ENCODE measurements at places on chromosomes 2 and 18.

DNA sequence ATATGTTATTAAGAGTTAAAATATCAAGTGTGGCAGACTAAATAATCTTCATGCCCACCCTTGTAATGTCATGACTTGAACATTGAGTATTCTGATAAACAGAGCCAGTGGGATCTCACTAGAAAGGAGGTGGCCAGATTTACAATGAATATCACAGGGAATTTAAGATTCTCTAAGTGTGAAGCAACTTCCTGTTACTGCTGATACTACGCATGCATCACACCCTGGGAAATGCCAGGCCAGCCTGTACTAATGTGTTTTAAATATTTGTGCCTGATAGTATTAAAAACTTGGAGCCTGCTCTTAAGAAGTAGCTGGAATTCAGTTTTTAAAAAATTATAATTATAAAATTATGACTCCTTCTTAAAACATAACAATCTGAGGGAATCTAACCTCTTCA lies 148.3 kb downstream of the LAMA3 start:
- no peak for DNase-seq

DNA sequence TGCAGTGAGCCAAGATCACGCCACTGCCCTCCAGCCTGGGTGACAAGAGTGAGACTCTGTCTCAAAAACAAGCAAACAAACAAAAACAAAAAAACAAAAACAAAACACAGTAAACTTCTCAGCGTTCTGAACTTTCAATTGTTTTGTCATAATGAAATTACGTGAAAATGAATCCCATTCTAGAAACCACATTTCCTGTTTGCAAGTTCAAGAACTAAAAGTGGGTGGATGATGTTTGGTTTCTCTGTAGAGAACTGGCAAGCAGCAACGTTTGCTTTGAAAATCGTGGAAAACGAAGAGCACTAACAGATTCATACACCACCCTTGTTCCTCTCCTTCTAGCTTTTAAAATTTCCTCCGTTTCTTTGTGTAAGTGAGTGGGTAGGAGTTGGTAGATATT lies 226.1 kb upstream of the LYPD1 start:
- no peak for DNase-seq

DNA sequence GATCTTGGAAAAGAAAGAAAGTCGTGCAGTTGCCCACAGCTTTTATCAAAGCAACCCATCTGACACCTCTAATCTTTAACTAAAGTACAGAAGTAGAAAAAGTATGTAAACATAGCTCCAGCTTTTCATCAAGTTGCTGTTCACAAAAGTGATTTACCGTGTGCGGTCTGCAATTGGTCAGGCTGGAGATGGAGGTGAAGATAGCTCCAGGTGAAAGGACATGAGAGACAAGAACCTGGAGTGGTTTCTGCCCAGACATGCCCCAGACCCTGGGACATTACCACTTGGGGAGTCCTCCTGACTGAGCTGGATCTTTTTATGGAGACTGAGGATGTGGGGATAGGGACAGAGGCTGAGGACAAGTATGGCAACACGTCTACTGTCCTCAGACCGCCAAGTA lies 82.7 kb downstream of the LAMA1 start:
- no peak for DNase-seq

GRCh38 chr2:144213797-144214196 lies 306.1 kb downstream of the ZEB2 start:
- no peak for DNase-seq

- no peak for DNase-seq
Observed at GRCh38 chr18:8933714-8934284, 168.7 kb upstream of the NDUFV2 start.

DNA sequence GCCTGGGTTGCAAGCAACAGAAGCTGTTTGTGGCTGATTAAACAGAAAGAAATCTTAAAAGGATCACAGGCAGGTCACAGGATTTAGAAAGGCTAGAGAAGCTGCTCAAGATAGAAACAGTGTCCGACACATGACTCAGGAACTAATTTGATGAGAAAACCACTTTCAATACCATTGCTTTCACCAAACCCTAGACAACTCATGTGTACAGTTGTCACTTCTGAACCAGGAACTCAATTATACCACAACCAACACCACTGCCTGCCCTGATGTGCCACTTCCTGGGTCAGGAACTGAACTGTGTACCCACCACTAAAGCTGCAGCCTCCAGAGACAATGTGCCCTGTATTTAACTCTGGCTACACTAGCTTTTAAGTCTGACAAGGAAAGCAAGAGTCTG lies 56.0 kb downstream of the TMEM247 start:
- no peak for DNase-seq

- DNase-seq = no peak
Observed at GRCh38 chr18:55830544-55830943, 242.6 kb upstream of the TCF4 start.

DNA sequence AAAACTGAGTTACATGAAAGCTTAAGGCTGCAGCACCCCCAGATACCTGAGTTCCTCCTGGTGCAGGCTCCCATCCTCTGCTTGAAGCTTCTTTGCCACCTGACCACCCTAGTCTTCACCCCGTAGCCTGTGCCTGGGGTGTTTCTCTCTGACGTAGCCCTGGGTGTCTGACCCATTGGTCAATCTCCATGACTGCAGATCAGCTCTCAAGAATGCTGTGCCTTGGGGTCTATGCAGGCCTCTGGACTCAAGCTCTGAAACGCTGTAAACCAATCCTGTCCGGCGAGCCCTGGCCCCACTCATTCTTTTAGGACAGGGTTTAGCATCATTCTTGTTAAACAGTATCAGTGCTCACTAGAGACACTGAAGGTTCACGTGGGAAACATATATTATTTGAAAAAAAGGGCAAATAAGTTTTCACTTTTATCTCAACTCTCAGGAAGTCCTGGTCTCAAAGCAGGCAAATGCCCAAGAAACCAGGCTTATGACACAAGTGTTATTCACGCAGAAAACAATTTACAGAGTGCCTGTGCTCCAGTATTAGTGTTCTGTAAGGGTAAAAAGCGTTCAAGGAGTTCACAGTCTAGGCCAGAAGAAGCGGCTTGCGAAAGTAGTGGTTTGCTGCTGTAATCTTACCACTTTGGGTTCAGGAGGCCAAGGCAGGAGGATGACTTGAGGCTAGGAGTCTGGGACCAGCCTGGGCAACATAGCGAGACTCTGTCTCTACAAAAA lies 22.8 kb upstream of the PPP4R1 start:
- DNase-seq = no peak

DNA sequence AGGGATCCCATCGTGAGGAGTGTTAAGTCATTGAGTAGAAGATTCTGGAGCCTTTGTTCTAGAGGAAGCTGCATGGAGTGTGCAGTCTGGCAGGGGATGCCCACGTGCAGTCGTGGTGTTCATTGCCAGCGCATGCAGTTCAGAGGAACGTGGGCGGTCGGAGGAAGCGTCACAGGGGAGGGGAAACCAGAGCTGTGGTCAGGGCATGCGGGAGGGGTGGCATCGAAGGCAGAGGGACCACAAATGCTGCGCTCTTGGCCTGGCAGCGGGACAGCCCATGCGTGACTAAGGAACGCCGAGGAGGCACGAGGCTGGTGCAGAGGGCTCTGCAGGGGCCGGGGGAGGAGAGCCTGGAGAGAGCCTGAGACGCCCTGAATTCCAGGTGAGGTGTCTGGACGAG lies 141.1 kb downstream of the KLHL29 start:
- DNase-seq = no peak

DNA sequence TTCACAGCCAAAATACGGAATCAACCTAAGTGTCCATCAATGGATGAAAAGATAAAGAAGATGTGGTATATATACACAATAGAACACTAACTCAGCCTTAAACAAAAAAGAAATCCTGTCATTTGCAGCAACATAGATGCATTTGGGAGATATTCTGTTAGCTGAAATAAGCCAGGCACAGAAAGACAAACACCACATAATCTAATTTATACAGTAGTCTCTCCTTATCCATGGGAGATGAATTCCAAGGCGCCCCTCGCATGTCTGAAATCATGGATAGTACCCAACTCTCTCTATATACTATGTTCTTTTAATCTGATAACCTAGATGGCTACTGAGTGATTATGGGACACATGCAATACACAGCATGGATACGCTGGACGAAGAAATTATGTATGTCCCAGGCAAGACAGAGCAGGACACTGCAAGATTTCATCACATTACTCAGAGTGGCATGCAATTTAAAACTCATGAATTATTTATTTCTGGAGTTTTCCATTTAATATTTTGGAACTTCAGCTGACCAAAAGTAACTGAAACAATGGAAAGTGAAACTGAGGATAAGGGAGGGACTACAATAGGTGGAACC lies 39.5 kb downstream of the ORC4 start:
- no peak for DNase-seq

DNA sequence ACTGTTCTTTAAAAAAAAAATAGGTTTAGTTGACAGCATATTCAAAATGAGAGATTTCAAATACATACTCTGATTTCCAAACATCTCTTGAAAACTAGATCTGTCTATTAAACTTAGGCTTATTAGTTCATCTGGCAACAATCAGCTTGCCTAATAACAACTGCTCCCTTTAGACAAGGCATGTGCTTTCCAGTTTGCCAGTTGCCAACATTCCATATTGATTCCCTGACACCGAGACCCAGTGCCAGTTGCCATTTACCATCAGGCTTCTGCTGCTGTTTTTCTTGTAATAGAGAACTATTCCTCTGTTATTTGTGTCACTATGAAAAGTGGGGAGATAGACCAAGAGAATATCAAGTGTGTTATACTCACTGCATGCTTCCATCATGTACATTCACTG lies 256.0 kb downstream of the C1D start:
- DNase-seq = no peak

GRCh38 chr18:51807336-51807735 lies 532.7 kb upstream of the DCC start:
- no peak for DNase-seq

DNA sequence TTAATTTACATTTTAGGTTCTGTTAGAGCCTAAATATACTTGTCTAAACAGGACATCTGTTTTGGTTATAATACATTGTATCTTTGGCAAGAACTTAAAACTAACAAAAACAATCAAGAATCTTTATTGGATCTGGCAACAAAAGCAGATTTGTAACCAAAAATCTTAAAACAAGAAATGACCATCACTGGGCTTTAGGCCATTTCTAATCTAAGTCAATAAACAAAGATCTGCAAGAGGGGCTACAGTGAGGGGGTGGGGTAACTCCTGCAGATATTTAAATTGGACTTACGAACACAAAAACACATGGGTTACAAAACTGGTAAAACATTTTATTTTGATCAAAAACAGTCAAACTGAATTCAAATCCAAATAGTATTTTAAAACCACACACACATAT lies 77.3 kb downstream of the SRBD1 start:
- DNase-seq = no peak

GRCh38 chr2:199216253-199216652 lies 241.5 kb downstream of the SATB2 start:
- DNase-seq = no peak

- no peak for DNase-seq
Observed at GRCh38 chr2:26035090-26035743, 1.3 kb downstream of the RAB10 start.

DNA sequence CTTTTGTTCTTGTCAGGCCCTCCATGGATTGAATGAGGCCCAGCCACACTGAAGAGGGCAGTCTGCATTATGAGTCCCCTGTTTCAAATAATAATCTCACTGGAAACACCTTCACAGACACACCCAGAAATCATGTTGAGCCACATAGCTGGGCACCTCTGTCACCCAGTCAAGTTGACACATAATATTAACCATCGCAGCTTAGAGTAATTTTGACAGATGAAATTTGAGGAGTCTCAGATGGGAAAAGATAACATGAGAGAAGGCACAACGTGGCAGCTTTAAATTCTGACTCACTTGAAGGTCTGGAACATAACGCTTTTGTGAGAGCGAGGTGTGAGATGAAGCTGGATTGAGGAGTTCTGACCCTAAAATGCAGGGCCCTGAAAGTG lies 70.9 kb upstream of the TMEM87B start:
- DNase-seq = no peak

DNA sequence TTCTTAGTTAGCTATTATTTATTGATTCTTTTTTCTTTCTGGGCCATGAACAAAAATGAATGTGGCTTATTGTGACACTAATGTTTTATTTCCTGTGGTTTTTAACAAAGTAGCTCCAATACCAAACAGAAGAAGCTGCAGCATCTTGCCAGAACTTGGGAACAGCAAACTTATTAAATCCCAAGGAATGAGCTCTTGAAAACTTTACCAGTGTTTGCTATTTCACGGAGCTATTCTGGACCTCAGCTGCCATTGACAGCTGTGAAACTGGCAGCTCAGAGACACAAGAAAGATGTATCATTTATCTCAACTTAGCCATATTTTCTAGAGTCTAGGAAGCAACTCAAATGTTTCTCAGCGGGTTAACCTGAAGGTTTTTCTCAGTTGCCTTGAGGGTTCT lies 91.0 kb upstream of the NEUROD1 start:
- no peak for DNase-seq

DNA sequence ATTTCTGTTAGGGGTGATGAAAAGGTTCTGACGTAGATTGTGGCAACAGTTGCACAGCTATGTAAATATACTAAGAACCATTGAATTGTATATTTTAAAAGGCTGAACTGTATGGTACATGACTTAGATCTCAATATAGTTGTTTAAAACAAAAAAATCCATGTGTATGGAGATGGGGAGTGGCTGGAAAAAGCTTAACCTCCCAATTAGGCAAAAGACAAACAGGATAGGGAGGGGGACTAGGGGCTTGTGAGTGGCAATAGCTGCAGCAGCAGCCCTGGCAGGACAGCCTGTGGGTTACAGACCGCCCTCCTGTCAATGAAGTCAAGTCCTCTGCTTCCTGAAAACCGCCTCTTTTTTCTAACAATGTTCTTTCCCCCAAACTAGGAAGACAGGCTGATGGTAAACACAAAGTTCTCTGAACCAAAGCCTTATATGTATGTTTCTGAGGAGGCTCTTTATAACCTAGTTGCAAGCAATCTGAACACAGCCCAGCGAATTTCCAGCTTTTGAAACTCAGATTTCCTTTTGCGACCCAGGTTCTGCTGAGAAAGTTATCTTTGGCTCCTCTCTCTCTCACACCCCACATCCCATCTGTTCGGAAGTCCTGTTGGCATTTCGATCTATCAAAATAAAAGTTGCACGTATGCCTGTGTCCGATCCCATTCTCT lies 10.3 kb downstream of the ATP8B1 start:
- no peak for DNase-seq

GRCh38 chr2:108215794-108216211 lies 24.0 kb upstream of the SULT1C3 start:
- DNase-seq = no peak

- no peak for DNase-seq
Observed at GRCh38 chr2:197304556-197305011, 6.0 kb downstream of the ANKRD44 start.

GRCh38 chr18:59386909-59387686 lies 28.0 kb upstream of the LMAN1 start:
- DNase-seq = no peak

DNA sequence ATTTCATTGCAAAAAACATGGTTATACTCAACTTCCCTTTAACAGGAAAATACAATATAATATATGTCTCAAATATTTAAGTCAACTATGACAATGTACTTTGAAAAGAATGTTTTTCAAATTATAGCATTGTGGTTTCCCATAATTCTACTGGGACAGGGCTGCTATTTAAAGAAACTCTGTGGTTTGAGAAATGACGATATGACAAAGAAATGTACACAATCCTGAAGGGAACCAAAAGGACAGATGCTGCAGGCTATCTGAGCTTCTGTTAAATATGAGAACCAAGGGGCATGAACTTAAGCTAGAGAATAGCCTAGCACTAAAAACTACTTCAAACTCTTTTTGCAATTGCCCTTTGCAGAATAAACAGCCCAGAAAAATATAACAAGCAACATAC lies 415.9 kb downstream of the GRB14 start:
- no peak for DNase-seq
